Lung (tissue), 17 donors: ENCODE measurements at places on chromosomes 4 and X.

DNA sequence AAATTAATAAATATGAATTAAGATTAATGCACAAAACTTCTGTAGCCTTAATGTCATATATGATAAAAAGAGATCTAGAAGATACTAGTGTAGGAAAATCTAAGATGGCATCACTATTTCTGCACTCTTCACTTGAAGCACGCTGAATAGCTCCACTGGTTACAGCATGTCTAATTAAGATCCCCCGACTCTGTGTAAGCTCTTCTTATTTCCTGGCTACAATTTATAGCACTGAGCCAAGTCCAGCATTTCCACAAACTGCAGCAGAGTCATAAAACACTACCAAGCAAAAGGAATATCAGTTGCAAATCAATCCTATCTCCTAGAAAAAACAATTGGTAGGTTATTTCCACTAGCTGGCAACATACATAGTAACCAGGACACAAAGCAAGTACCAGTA, 1.3 kb upstream of the CCNA2 start:
- H3K36me3 ChIP-seq = peaks cover 3% of the 10 kb centered on the region
- H3K4me1 ChIP-seq = peaks cover 2% of the 10 kb centered on the region
- H3K4me3 ChIP-seq = no peak overlapping the region
- DNase-seq = peak; percentile 33
- H3K27me3 ChIP-seq = no peaks in the 10 kb centered on the region

GRCh38 chrX:39616098-39616729, 481.5 kb downstream of the BCOR start:
- H3K36me3 ChIP-seq = no peaks in the 10 kb centered on the region
- no peak for DNase-seq
- H3K4me3 ChIP-seq = no peak overlapping the region
- H3K4me1 ChIP-seq = no peaks in the 10 kb centered on the region
- no peak overlapping the region for H3K27ac ChIP-seq

DNA sequence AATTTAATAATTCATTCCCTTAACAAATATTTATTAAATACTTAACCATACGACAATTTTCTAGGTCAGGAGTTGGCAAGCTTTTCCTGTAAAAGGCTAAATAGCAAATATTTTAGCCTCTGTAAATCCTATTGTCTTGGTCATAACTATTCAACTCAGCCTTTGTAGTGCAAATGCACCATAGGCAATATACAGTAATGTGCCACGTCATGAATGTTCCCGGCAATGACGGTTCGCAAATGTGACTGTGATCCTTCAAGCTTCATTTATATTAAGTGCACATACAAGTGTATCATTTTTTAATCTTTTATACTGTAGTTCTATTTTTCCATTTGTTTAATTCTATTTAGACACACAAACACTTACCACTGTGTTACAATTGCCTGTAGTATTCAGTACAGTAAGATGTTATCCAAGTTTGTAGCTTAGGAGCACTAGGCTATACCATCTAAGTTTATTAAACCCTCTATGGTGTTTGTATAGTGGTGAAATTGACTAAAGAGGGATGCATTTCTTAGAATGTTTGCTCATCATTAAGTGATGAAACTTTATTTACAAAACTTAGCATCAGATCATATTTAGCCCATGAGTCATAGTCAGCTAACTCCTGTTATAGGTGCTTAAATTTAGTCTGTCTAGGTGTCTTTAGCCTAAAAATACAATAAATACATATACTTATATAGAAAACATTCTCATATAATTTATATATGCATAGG, 553.6 kb downstream of the STPG2 start:
- H3K4me3 ChIP-seq = no peak overlapping the region
- H3K27ac ChIP-seq = no peak overlapping the region
- no peaks in the 10 kb centered on the region for H3K36me3 ChIP-seq
- no peaks in the 10 kb centered on the region for H3K4me1 ChIP-seq
- no peak for DNase-seq
- no peaks in the 10 kb centered on the region for H3K27me3 ChIP-seq

DNA sequence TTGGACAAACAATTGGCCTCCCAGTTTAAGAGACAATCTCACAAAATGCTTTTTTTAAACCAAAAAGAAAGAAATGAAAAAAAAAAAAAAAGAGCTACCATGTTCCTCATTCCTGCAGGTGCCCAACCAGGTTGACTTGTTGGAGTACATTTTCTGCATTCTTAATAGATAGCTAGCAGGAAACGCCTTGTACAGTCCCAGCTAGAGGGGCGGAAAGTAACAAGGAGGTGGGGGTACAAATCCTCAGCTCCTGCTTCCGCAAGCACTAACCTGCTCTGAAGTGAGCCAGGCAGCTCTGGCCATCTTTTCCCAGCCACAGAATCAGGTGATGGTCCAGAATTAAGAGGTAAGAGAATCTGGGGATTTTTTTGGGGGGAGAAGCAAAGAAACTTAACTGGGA, at the start of gene VGLL1:
VGLL1 (plus strand) TSS at position 265 of the 400 bp plus-strand sequence. CDS start 3,806 bp downstream, outside the sequence.
- peak; percentile 19 for DNase-seq
- peaks cover 12% of the 10 kb centered on the region for H3K27me3 ChIP-seq
- H3K36me3 ChIP-seq = no peaks in the 10 kb centered on the region
- no peaks in the 10 kb centered on the region for H3K4me1 ChIP-seq

DNA sequence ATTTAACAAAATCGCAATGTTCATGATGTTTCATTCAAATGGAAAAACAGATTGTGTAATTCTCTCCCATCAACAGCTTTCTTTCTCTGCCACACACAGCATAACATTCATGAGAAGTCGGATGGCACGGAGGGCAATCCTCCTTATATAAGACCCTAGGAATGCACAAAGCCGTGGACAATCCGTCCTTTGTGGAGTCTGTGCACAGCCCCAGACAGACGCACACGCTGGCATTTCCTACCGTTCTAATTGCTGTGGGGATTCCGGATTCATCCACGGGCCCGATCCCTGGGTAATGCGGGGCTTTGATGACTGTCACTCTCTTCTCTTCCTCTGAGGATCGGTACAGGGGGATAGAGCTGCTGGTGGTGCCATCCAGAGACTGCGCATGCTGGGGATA, 121.9 kb upstream of the PDLIM3 start:
- H3K27me3 ChIP-seq = no peaks in the 10 kb centered on the region
- no peak overlapping the region for H3K4me3 ChIP-seq
- no peak overlapping the region for H3K27ac ChIP-seq
- H3K4me1 ChIP-seq = no peaks in the 10 kb centered on the region
- peaks cover 7% of the 10 kb centered on the region for H3K36me3 ChIP-seq
- no peak for DNase-seq

DNA sequence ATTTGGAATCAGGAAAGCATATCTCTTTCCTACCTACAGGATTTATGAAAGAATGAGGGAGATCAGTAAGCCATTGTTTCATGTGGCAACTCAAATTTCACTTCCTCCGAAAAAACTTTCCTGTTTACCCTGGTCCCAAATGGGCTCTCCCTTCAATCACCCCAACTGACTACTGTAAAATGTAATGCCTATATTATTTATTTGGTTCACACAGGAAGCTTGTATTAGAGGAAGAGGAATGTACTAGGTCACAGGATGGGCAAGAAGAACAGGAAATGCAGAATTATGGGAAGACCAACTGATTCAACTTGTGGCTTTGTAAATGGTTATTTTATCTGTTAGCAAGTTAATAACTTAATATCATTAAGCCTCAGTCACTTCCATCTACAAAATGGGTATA, 23.1 kb downstream of the COL4A6 start:
- no peak overlapping the region for H3K27ac ChIP-seq
- peaks cover 28% of the 10 kb centered on the region for H3K27me3 ChIP-seq
- H3K4me3 ChIP-seq = no peak overlapping the region
- DNase-seq = no peak
- no peaks in the 10 kb centered on the region for H3K36me3 ChIP-seq
- no peaks in the 10 kb centered on the region for H3K4me1 ChIP-seq

- no peaks in the 10 kb centered on the region for H3K4me1 ChIP-seq
- H3K36me3 ChIP-seq = no peaks in the 10 kb centered on the region
- no peak overlapping the region for H3K4me3 ChIP-seq
- H3K27me3 ChIP-seq = peaks cover 18% of the 10 kb centered on the region
- DNase-seq = no peak
Observed at GRCh38 chrX:19642241-19643109, 127.2 kb upstream of the MAP3K15 start.

DNA sequence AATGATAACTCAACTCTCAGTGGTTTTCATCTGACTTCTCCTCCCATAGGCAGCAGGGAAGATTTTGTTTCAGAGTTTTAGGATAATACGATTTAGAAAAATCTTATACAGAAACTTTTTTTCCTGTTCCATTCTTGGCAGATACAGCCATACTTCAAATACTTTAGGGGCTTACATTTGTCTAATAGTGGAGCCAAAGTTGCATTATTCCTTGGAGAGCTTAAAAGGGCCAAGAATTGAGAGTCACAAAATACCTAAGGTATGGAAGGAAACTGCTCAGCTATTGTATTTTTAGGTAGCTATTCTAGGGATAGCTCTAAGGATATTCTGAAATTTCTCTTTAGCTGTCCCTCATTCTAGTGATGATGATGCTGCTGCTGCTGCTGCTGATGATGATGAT, 132.9 kb upstream of the PTCHD1 start:
- no peaks in the 10 kb centered on the region for H3K27me3 ChIP-seq
- H3K27ac ChIP-seq = no peak overlapping the region
- no peak for DNase-seq
- H3K36me3 ChIP-seq = no peaks in the 10 kb centered on the region
- no peak overlapping the region for H3K4me3 ChIP-seq
- H3K4me1 ChIP-seq = no peaks in the 10 kb centered on the region

DNA sequence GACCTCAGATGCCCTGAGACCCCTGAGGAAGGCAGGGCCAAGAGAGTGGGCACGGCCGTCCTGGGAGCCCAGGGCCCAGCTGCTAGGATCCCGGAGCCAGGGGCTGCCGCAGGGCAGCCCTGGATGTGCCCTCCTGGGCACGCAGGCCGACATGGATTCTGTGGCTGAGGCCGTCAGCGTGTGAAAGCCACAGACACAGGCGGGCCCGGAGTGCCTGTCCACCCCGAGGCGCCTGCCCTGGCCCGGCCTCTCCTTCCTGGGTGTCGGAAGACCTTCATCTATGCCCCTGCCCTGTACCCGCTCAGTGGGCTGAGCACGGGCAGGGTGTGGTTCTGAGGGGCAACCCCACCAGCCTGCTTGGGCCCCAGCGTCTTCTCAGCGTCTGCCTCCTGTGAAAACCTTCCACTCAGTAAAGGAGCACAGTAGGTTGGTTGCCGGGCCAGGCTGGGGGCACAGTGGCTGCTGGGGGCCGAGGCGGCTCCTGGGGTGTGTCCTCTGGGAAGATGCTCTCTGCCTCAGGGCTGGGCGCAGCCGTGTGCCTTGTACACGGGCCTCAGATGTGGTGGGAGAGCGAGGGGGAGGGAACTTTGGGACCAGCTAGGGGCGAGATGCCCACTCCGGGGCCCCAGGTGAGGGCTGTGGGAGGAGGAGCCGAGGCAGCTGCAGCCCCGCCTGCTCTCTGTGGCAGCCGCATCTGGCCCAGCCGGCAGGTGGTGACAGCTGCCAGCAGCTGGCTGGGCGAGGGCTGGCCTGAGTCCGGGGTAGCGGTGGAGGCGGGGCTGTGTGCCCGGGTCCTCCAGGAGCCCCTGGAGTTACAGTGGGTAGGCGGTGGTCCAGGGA, 20.8 kb downstream of the FGFRL1 start:
- no peak for DNase-seq
- H3K27ac ChIP-seq = no peak overlapping the region
- H3K36me3 ChIP-seq = no peaks in the 10 kb centered on the region

GRCh38 chr4:76212851-76213414, 691 bp downstream of the SCARB2 start:
- H3K36me3 ChIP-seq = peaks cover 3% of the 10 kb centered on the region
- H3K27me3 ChIP-seq = no peaks in the 10 kb centered on the region
- peaks cover 42% of the 10 kb centered on the region for H3K4me1 ChIP-seq
- peak overlapping the region; percentile 72 for H3K4me3 ChIP-seq
- peak; percentile 50 for DNase-seq
- H3K27ac ChIP-seq = peak overlapping the region; percentile 91

DNA sequence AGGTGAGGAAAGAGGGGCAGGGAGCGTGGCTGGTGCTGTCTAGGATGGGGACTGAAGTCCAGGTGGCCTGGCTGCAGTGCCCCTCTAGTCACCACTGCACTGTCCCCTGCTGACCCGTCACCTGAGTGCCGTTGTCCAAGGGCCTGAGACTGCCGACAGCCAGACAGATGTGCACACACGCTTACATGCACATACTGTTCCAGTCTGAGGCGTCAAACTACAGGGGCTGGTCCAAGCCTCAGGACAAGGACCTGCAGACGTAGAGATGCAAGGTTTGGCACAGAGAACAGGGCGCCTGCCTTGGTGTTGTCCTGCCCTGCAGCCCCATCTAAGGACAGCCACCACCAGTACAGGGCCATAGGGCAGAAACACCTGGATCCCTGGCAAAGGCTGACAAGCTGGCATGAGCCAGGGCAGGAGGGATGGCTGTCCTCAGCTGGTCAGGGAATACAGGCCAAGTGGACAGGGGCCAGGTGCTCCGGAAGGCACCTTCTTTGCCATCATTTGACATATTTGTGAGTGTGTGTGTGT, 1.7 kb downstream of the SLC2A9 start:
- H3K27ac ChIP-seq = peak overlapping the region; percentile 87
- H3K27me3 ChIP-seq = no peaks in the 10 kb centered on the region
- no peaks in the 10 kb centered on the region for H3K36me3 ChIP-seq

GRCh38 chr4:3704669-3705068, 61.5 kb upstream of the ADRA2C start:
- no peaks in the 10 kb centered on the region for H3K4me1 ChIP-seq
- no peak overlapping the region for H3K27ac ChIP-seq
- H3K36me3 ChIP-seq = no peaks in the 10 kb centered on the region
- no peak for DNase-seq
- no peak overlapping the region for H3K4me3 ChIP-seq

DNA sequence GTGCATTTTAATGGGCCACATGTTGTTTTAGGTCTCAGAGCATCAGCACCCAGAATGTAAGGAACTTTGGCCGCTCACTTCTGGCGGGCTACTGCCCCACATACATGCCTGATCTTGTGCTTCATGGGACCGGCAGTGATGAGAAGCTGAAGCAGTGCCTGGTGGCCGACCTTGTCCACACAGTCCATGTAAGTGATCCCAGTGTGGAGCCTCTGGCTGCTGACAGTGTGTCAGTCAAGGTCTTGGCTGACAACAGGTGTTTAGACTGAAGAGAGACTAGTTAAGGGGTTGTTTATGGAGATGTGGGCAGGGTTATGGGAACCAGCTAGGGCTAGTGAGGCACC, 101.4 kb downstream of the FNIP2 start:
- H3K27me3 ChIP-seq = no peaks in the 10 kb centered on the region
- peak overlapping the region; percentile 2 for H3K27ac ChIP-seq
- peaks cover 32% of the 10 kb centered on the region for H3K36me3 ChIP-seq

DNA sequence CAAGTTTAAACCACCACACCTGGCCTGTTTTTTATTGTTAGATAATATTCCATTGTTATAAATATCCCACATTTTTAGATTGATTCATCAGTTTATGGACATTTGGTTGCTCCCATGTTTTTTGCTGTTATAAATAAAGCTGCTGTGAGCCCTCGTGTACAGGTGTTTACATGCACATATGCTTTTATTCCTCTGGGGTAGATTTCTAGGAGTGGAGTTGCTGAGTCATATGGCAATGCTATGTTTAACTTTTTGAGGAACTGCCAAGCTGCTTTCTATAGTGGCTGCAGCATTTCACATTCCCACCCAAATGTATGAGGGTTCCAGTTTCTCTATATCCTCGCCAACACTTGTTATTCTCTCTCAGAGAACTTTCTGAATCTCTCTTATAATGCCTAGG, 90.5 kb downstream of the TBL1X start:
- H3K27ac ChIP-seq = no peak overlapping the region
- H3K27me3 ChIP-seq = no peaks in the 10 kb centered on the region
- DNase-seq = no peak

- H3K36me3 ChIP-seq = no peaks in the 10 kb centered on the region
- no peak overlapping the region for H3K27ac ChIP-seq
- DNase-seq = peak; percentile 42
- H3K4me3 ChIP-seq = no peak overlapping the region
- H3K4me1 ChIP-seq = peaks cover 3% of the 10 kb centered on the region
- no peaks in the 10 kb centered on the region for H3K27me3 ChIP-seq
Observed at GRCh38 chr4:26509681-26510333, 19.5 kb upstream of the CCKAR start.
